NCI-H774 (cell line): ENCODE measurements at places on chromosomes 5 and 9.

DNA sequence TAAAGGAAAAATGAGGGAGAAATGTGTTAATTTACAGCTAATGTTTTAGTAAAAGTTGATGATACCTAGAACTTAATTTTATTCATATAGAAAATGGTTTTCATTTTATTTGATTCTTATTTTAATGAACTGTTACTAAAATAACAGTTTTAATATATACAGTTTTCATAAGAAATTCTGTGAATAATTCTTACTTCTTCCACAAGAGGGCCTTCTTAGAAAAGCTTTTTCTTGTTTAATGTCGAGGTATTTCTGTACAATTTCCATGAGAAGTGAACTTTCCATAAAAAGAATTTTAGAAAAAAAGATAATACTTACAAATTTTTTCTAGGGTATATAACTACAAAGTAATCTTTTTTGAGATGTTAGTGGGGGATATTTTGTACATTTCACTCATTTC, 73.9 kb downstream of the KLF9 start:
- DNase-seq, result peak; percentile 7

GRCh38 chr9:91043056-91043810, 241.6 kb downstream of the SYK start:
- no peak for DNase-seq

DNA sequence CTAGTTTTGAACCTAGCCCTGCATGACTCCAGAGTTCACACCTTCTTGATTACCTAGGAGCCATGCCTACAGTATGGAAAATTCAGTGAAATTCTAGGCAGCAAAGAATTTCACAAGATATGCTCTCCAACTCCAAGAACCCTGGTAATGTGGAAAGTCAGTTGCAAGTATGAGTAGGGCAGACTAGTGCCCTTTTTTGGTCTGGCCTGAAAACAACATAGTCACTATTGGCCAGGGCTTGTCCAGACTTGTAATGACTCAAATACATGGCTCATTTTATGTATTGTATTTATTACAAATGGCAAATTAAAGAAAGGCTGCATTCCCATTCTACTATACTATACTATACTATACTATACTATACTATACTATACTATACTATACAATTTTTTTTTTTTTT, 160.4 kb downstream of the ESM1 start:
- no peak for DNase-seq

DNA sequence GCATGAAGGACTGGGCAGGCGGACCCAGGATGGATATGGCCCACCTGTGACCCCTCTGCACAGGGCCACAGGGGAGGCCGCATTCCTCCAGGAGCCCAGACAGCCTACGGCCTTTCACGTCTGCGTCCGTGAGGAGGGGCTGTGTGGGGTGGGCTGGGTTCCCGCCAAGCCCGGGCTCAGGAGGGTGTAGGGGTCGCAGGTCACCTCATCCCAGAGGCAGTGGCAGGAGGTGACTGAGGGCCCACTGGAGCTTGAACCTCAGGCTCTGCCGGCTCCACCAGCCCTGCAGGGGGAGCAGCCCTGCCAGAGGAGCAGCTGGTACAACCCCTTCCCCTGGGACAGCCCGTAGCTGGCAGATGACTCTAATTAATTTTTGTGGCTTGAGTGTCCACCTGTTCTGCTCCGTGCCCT, 40.7 kb upstream of the CACNA1B start:
- DNase-seq, result no peak

- DNase-seq, result no peak
Measured at GRCh38 chr5:59569608-59570334, 323.8 kb downstream of the PDE4D start.

- no peak for DNase-seq
Measured at GRCh38 chr9:137188086-137188489, 272 bp downstream of the ANAPC2 start.

DNA sequence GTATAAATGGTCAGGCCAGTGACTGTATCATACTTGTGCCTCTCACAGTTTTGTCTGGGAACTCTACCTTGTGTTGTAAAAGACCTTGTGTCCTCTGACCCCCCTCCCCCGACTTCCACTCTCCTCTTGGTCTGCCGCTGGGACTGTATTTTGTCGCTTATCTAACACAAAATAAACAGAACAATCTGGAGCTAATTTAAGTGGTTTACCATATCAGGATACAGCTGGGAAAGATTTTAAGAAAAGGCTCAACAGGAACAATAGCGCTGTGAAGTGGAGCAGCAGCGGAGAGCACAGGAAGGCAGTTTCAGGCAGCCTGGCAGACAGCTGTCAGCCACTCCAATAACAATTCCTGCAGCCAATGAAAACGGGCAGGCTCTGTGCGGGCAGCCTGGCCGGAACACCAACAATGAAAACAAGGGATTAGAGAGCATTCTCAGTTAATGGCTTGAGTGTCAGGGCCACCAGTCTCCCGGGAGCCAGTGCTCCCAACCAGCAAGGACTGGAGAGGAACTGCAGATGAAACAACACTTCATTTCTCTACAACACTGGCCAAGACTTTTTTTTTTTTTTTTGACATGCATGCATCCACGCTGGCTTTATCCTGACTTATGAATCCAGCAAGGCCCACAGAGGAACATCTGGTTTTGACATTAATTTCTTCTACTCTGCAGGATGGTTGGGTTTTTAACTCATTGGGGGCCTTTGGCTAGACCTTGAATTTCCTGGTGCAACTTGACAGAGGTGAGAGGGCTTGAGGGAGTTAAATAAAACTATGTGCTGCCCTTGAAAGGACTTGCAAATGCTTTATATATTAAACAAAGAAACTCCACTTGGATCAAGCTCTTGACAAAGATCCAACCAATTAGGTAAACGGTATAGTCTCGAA, 76.7 kb downstream of the ARSB start:
- peak; percentile 78 for DNase-seq
